ENCODE measurements at places on chromosomes 4 and X. TPM values are rescaled to one million over a fixed set of nuclear protein-coding genes. Genes with fewer than 3 reads are reported as not detected.

Gene APELA
- not detected for total RNA-seq

Gene NWD2
- 14.8 TPM for total RNA-seq

Gene TMPRSS11A
- total RNA-seq, result not detected

Gene SLC10A4
- 10.1 TPM for total RNA-seq

Gene LRCH2
- total RNA-seq, result 40.6 TPM

Gene MAGED4B
- total RNA-seq, result 112 TPM

Gene ABCB7
- 27.0 TPM for total RNA-seq

Gene AFF2
- total RNA-seq, result 126 TPM

Gene RTL9
- total RNA-seq, result 1.6 TPM

Gene PNMA5
- total RNA-seq, result 9.7 TPM

Gene CNGA2
- total RNA-seq, result not detected

Gene TRIM75
- total RNA-seq, result not detected

Gene POU4F2
- total RNA-seq, result not detected

Gene GABRB1
- 120 TPM for total RNA-seq

Gene HERC6
- total RNA-seq, result 6.9 TPM

Gene GLRB
- total RNA-seq, result 43.8 TPM

Gene PTPN13
- total RNA-seq, result 30.2 TPM

Gene CT83
- not detected for total RNA-seq

Gene CENPVL2
- total RNA-seq, result 6.7 TPM

Gene MAGEA10
- not detected for total RNA-seq

Gene ADAM29
- total RNA-seq, result 1.4 TPM

Gene DCHS2
- total RNA-seq, result 28.6 TPM

Gene CT45A3
- total RNA-seq, result not detected

Gene BEX2
- total RNA-seq, result 113 TPM

Gene ADH1A
- total RNA-seq, result not detected

Gene XK
- 11.3 TPM for total RNA-seq

Gene CTSO
- 9.9 TPM for total RNA-seq

Data from diencephalon (tissue), 1 donor.